ENCODE measurements at places on chromosomes 5 and 9. TPM values are rescaled to one million over a fixed set of nuclear protein-coding genes. Genes with fewer than 3 reads are reported as not detected.

The PTPDC1 gene
- 8.5 TPM for total RNA-seq

The GNA14 gene
- total RNA-seq = 3.4 TPM

The ADAMTS6 gene
- 117 TPM for total RNA-seq

The ITGA2 gene
- total RNA-seq = 6.3 TPM

The NPR3 gene
- total RNA-seq = 21.4 TPM
